ENCODE measurements at places on chromosomes 2 and 18.

- H3K4me3 ChIP-seq = no peak overlapping the region
- no peaks in the 10 kb centered on the region for H3K36me3 ChIP-seq
- peaks cover 14% of the 10 kb centered on the region for H3K4me1 ChIP-seq
Observed at GRCh38 chr2:218036371-218036770, 32.7 kb upstream of the RUFY4 start.

- no peak overlapping the region for H3K4me3 ChIP-seq
- H3K36me3 ChIP-seq = no peaks in the 10 kb centered on the region
- no peak overlapping the region for H3K27ac ChIP-seq
- no peaks in the 10 kb centered on the region for H3K4me1 ChIP-seq
- no peak for DNase-seq
Observed at GRCh38 chr18:35431374-35431741, 54.2 kb upstream of the ZNF396 start.

DNA sequence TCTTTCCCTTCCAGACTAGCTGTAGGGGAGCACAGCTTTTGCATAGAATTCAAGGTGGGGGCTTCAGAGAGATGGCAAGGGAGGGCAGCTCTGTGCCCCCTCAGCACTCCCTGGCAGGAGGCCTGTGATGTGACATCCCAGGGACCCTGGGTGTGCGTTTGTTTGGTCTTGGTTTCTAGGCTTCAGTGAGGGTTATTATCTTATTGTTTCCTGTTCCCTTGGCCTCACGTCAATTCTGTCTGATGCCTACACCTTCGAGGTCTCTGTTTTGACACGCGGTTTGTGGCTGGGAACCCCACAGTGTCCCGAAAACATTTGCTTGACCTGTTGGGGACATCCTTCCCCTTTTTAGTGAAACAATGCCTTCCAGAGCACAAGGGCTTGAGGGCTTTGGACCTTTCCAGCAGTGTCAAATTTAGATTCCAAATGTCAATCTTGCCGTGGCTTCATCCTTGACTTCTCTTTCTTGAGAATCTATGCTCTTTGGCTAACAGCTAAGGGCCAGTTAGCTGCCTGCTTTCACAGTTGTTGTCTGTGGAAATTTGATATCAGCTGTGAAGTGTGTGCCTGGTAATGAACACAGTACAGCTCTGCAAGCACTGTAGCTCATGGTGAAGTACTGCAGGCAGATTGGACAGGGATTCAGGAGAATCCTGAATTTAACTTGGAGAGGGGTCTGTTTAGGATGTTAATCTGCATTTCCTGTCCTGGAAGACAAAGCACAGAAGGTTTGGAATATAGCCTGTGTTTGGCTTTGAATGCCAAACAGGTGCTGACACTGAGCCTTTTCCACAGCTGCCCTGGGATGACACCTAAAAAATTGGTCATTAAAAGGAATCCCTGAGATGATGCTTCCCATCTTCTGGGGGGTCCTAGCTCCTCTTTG, 108.2 kb upstream of the CXCR4 start:
- H3K4me3 ChIP-seq = no peak overlapping the region
- no peak overlapping the region for H3K27ac ChIP-seq
- H3K27me3 ChIP-seq = no peaks in the 10 kb centered on the region
- DNase-seq = peak; percentile 72

DNA sequence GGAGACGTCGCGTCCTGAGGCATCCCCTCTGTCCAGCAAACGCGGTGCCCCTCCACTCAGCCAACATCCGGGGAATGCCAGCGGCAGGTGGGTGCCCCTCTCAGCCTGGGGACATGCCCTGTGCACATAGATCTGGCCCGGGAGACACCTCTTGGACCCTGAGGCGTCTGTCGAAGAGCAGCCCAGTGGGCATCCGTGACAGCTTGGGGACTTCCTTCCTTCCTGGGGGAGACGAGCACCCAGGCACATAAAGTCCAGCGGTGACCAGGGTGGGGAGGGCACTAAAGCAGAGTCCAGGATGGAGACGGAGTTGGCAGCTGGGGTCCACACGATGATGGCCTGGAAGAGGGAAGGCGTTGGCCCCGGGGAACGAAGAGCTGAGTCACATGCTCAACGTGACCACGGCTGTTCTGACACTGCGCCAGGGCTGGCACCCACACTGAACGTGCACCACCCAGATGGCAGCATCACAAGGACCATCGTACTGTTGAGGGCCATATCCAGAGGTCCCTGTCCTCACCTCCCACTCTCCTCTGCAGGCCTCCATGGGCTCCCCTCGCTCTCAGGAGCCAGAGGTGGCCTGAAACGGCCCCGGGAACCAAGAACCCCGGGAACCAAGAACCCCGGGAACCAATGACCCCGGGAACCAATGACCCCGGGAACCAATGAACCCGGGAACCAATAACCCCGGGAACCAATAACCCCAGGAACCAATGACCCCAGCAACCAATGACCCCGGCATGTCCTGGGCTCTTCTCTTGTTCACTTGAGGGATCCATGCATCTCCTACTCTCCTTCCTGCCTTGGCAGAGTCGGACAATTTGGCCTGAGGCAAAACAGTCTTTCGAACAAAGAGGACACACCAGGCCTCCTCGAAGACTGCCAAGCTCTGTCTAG, 22.6 kb downstream of the HDAC4 start:
- H3K4me1 ChIP-seq = peaks cover 2% of the 10 kb centered on the region
- H3K36me3 ChIP-seq = no peaks in the 10 kb centered on the region
- no peak for DNase-seq
- H3K27ac ChIP-seq = no peak overlapping the region
- no peaks in the 10 kb centered on the region for H3K27me3 ChIP-seq
- no peak overlapping the region for H3K4me3 ChIP-seq

Measured in ascending aorta (tissue), 2 donors.